Kidney (tissue), 22 donors: ENCODE measurements at places on chromosomes 1 and 21. TPM values are rescaled to one million over a fixed set of nuclear protein-coding genes. Genes with fewer than 3 reads are reported as not detected.
A peak's percentile ranks its signal among the peaks of the same experiment; 100 is the strongest.

DNA sequence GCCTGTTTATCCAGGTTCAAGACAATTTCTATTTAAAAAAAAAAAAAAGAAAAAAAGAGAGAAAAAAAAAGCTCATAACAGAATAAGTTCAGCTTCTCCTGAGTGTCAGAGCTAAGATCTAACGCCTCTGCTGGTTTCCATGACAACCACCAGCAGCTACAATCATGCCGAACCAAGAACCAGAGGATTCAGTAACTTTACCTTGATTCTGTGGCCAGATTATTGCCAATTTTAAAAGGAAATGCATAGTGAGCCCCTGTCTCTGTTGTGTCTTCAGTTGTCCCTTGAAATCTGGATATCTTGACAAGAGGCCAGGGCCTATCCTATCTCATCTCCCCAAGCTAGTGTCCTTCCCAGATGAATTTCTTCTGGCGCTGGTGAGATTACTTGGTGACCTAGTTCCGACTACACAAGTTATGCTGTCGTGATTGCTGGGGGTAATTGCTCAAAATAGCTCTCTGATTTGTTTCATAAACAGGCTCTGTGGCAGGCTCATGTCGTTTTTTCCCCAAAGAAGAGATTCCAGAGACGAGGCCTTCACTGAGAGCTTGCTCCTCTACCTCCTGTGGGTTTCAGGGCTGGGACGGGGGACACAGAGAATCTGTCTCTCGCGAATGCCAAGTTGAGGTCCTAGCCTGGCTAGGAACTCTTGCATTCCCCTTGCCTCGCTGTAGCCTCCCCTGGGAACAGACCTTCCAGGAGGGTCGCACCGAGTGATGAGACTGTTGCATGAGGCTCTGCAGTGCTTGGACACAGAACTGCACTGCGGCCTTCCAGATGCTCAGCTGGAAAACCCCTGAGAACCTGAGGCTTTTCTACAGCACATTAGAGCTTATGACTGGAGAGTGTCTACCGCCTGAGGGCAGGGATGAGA, 32.4 kb upstream of the SCCPDH start:
- no peak for DNase-seq

DNA sequence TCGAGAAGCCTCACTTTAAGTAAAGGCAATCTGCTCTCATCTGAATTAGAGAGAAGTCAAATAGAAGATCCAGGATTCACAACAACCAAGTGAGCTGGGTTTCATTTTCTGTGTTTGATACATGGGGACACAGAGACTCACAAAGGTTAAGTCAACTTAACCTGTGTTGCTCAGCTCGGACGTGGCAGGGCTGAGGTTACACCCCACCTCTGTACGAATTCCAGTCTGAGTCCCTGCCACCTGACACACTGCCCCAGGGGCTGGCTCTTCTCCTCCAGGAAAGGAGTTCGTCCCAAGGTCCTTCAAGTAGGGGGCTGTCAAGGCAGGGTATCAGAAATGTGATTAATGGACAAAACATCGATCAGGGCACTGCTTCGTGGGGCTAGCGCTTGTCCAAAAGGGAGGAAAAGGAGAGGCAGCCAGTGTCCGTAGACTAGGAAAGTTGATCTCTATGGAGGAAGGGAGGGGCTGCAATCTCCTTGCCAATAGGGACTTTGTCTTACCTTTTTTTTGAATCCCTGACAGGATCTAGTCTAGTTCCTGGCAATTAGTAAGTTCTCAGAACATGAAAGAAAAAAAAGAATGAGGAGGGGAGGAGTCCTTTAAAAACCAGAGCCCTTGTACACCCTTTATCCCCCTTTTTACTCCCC, 116.4 kb downstream of the CNIH3 start:
- DNase-seq = peak; percentile 50

- DNase-seq = no peak
These were observed 63.9 kb downstream of the PLPPR4 start for GRCh38 chr1:99328171-99328570.

DNA sequence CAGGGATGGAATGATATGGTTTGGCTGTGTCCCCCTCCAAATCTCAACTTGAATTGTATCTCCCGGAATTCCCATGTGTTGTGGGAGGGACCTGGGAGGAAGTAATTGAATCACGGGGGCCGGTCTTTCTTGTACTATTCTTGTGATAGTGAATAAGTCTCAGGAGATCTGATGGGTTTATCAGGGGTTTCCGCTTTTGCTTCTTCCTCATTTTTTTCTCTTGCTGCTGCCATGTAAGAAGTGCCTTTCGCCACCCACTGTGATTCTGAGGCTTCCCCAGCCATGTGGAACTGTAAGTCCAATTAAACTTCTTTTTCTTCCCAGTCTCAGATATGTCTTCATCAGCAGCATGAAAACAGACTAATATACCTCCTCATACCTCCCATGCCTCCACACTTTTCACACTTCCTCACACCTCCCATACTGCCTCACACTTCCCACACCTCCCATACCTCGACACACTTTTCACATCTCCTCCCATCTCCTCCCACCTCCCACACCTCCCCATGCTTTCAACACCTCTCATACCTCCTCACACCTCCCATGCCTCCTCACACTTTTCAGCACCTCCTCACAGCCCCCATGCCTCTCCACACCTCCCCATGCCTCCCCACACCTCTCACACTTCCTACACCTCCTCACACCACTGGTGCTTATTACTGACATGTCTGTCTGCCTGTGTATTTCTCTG, 21.3 kb downstream of the GPR137B start:
- no peak for DNase-seq

DNA sequence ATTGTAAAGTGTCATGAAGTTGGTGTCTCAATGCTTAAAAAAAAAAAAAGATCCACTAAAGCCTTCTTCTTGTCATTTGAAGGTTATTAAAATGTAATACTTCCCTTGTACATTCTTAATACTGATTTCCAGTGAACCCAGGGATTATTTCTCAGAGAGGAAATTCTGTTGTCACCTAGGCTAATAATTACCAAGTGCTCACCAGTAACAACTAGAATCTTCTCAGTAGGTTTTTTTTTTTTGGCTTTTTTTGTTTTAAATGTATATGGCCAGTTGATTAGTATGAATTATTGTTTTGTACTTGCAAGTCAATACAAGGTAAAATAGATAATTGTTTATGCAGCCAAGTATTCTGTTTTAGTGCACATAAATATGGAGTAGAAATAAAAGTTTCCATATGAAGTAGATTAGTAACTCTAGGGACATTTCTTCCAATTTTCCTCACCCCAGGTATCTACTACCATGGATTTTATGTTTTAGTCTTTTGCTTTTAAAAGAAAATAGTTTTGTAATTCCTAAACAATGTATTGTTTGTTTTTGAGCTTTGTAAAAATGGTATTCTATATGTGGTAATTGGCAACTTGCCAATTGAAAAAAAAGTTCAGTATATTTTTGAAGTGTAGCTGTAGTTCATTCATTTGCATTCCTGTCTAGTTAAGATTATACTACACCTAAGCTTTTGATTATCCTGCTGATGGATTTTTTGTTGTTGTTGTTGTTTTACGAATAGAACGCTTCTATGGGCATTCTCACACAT, 21.9 kb downstream of the LAMC1 start:
- no peak for DNase-seq

DNA sequence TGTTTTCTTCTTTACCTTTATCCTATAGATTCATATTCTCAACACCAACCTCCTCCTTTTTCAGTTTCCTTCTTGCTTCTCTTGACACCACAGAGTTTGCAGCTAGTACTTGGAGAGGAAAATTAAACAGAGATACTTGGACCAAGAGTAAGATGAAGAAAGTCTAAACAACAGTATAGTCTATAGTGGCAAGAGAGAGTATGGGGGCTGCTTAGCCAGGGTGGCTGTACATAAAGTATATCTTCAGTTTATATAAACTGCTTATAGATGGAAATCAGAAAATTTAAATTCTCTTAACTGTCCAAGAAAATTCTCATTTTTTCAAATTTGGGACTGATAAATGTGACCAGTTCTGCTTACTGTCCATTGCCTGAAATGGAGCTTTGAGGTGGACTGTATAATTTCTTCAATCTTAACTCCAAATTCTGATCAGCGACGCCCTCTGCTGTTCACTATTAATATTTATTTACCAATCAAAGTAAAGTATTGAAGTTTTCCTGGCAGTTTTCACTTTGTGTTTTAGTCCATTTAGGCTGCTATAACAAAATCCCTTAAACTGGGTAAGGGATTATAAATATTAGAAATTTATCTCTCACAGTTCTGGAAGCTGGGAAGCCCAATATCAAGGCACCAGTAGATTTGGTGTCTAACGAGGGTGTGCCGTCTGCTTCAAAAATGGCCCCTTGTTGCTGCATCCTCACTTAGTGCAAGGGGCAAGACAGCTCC, 14.8 kb upstream of the METTL18 start:
- peak; percentile 29 for DNase-seq

DNA sequence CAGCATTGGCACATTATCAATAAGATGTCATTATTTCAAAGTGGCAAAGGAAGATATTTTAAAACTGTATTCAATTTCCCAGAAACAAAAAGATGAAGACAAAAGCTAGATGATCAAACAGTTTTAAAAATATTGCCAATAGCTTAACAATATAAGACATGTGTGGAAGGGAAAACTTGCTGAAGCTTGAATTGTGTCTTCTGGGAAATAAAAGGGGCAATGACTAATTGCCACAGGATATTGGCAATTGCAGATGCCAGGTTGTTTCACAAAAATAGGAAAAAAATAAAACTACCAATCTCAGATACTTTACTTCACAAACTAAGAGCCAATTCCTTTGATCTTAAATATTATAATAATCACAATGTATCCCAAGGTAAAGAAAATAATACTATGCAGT, 679.8 kb upstream of the ADAMTS5 start:
- no peak for DNase-seq

GRCh38 chr1:206551986-206552326, 44.6 kb downstream of the RASSF5 start:
- no peak for DNase-seq

GRCh38 chr1:205088341-205088740, 4.1 kb upstream of the TMEM81 start:
- no peak for DNase-seq

DNA sequence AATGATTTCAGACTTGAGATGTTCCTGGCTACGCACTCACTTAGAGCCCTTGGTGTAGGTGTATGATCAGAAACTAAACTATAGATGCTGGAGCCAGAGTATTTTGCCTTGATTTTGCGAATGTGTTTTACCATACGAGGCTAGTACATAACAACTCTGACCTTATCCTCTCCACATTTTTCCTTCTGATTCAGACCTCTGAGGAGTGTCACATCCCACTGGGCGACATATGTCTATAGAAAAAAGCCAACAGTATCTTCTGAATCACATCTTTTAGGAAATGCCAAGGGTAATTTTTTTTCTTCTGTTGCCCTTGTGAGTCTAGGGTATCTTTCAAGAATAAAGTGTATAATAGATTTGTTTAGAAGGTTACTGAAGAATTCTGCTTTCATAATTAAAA, 49.6 kb downstream of the AK4 start:
- DNase-seq = no peak

GRCh38 chr1:85462931-85463649, 1.9 kb downstream of the DDAH1 start:
- DNase-seq = no peak

DNA sequence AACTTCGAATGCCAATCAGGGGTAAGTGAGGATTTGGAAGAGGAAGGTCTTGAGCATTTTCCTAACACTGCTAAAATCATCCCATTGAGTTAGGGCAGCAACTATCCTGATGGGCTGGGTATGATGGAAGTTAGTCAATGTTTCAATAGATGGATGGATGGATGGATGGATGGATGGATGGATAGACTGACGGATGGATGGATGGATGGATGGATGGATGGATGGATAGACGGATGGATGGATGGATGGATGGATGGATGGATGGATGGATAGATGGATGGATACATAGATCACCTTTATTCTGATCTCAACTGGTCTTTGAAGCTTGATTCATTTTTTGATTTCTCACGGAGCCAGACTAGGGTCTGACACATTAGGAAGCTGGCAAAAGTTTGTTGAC, 2.3 kb upstream of the CLDN14 start:
- no peak for DNase-seq

DNA sequence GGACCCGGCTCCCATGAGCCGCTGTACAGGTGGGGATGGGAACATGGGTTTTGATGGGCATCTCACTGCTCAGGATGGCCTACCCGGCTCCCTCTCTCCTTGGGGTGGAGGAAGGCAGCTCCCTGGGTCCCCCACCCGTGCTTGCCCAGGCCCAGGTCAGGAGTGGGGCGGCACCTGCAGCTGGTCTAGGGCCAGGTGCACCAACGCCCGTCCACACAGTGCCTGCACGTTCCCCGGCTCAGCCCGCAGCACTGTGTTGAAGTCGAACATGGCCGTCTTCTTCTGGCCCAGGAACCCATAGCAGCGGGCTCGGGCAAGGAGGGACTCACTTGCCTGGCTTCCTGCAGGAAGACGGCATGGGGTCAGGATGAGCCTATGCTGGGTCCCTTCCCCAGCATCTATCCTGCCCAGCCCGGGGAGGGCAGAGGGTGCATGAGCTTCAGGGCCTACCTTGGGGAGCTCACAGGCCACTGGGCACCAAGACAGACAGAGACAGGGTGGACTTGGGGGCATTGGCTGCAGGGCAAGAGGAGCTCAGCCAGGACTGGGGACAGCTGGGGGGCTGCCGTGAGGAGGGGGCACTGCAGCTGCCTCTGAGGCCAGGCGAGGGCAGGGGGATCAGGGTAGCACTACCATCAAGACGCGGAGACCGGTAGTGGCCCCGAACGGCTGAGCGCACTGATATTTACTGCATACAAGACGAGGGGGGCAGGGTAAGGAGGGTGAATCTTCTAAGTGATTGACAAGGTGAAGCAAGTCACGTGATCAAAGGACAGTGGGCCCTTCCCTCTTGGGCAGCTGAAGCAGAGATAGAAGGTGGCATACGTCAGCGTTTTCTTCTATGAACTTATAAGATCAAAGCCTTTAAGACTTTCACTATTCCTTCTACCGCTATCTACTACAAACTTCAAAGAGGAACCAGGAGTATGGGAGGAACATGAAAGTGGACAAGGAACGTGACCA, 17.8 kb downstream of the TTC34 start:
- no peak for DNase-seq

- DNase-seq = no peak
These were observed 796.3 kb downstream of the LRRIQ3 start for GRCh38 chr1:73401666-73402065.

GRCh38 chr21:45385549-45386050, 19.4 kb upstream of the COL18A1 start:
- no peak for DNase-seq

DNA sequence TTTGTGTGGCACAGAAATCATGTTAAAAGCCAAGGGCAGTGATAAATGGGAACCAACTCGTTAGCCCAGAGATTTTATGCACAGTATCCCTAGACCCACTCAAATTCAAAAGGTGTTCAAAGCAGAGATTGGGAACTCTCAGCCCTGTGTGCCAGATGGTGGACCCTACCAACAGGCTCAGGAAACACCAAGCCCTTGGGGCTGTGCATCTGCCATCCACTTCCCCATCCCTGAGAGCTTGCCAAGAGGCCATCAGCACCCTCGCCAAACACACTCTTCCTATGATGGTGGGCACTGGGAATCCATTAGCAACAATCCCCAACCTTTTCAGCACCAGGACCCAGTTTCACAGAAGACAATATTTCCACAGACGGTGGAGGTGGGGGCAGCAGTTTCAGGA, 194.2 kb upstream of the NFIA start:
- no peak for DNase-seq

The HPDL gene
- 0.66 TPM for total RNA-seq

The TFF2 gene
- not detected for total RNA-seq

The MTARC1 gene
- 11.0 TPM for total RNA-seq

The TMEM269 gene
- 0.22 TPM for total RNA-seq
